ENCODE measurements at places on chromosomes 5 and 9. TPM values are rescaled to one million over a fixed set of nuclear protein-coding genes. Genes with fewer than 3 reads are reported as not detected.

GRCh38 chr5:150599281-150599680 lies 41.2 kb upstream of the SYNPO start:
- no peak for DNase-seq

- no peak for DNase-seq
Measured at GRCh38 chr5:20248118-20248517, 260.1 kb upstream of the CDH18 start.

GRCh38 chr5:34789021-34789531 lies 49.9 kb upstream of the TTC23L start:
- DNase-seq, result no peak

GRCh38 chr9:132645306-132645705 lies 24.5 kb downstream of the DDX31 start:
- no peak for DNase-seq

The CATSPER3 gene
- polyA plus RNA-seq, result 0.81 TPM

DNA sequence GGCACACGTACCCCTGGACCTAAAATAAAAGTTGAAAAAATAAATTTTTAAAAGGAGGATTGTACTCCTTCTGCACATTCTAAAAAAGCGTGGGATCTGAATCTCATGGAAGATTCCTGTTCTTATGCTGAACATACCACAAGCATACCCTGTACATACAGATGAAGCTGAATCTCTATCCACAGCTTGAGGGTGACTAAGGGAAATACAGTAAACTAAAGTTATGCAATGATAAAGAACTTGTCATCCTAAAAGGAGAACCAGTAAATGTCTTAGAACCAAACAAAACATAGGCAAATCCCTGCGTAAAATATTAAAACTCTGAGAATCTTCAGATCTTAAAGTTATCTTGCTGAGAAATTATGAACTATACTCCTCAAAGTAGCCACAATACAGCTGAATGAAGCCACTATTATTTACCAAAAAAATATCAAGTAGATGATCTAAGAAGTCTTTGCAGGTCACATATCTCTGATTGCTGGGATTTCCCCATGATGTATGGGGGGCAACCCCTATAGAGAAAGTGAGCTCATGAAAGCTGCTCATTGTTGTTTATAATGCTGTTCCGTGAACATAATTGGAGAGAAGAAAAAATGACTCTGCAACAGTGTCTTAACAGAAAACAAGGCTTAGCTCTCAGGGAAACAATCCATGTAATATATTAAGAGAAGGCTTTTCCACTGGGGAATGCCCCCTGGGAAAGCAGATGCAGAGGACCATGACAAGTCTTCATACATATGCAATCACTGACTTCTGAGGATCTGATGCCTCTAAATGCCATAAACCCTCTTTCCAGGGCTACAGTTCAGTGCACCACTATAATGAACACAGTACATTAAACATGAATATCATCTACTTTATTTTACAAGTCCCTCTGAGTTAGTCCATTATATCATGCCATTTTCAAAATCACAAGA lies 210.1 kb downstream of the EPB41L4A start:
- no peak for DNase-seq

The TMEM141 gene
- 49.3 TPM for polyA plus RNA-seq

The FBN2 gene
- polyA plus RNA-seq, result 64.2 TPM

- DNase-seq, result no peak
Measured at GRCh38 chr5:139146809-139147482, 51.2 kb downstream of the SIL1 start.

The ANKRD18A gene
- polyA plus RNA-seq, result 2.8 TPM

The SPRY4 gene
- polyA plus RNA-seq, result 50.1 TPM

- DNase-seq, result no peak
Measured at GRCh38 chr9:126198854-126199253, 127.8 kb upstream of the MVB12B start.

DNA sequence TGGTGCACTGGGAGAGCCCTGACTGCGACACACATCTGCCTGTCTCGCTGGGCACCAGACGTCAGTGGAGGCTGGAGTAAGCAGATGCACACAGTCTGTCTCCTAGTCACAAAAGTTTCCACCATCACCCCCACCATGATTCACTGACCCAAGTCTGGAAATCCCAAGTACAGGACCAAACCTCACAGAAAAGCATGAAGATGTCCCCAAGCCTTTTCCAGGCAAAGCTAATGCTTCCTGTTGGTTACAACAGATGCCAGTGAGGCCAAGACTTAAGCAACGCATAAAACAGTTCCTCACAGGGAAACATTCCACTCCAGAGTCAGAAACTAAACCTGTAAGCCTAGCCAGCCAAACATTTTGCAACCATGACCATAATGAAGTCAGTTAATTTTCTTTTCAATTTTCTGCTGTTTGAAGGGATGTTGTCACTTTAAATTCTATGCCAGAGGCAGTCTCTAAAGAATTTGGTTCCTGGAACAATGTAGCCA lies 259.3 kb upstream of the SLC30A5 start:
- no peak for DNase-seq

The TLN1 gene
- 182 TPM for polyA plus RNA-seq

GRCh38 chr9:116154334-116154975 lies 864 bp downstream of the PAPPA start:
- DNase-seq, result no peak

The GDF9 gene
- polyA plus RNA-seq, result 1.3 TPM

DNA sequence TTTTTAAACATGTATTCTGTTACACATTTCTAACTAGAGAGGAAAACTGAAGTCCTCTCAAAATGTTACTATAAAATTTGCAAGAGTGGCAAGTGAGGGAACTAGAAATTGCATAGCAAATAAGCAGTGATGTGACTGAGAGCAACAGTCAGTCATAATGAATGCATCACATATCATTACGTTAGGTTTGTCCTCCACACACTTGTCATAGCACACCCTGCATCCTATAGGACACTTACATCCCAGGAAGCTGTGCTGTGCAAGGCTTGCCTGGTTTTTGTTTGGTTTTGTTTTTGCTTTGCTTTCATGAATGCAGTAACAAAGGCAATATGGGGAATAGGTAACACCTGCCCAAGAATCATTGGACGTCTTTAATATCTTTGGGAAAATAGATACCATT lies 10.8 kb downstream of the NFIB start:
- no peak for DNase-seq

The MAN1B1 gene
- 63.2 TPM for polyA plus RNA-seq

DNA sequence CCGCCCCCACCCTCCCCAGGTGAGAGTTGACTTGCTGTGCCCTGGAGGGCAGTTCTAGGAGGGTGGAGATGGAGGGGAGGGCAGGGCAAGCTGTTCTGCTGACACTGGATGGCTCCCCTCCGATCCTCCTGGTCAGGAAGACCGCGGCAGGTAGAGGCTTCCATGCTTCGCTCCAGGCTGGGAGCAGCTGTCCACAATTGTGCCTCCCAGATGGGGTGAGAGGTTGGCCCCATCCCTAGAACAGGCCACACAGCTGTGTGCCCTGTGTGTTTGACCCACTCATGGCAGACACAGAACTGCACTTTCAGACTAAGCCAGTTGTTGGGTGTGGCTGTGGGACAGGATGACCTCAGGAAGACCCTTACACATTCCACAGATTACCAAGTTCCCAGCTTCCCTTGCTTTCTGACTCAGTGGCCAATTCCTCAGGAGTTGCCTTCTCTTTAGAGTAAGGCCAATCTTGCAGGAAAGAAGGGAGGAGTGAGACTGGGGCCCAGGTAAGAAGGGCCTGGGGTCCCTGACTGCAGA lies 72.1 kb upstream of the HSPA9 start:
- no peak for DNase-seq

The SV2C gene
- 0.40 TPM for polyA plus RNA-seq

GRCh38 chr9:81772144-81772543 lies 82.8 kb upstream of the TLE1 start:
- DNase-seq, result no peak

DNA sequence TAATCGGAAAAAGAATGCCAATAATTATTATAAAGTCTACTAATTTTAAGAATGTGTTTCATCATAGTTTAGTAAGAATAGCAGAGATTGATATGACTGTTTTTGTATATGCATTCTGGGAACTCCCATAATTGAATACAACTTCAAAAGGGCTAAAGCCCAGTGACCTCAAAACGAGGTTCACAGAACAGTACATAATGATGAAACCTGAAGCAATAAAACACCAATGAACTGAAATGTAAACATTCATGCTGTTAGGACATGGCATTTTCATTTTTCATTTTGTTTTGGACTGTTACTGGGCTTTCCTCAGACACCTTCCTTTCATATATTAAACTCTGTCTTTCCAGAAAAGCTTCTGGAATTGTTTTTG lies 684 bp upstream of the JMY start:
- no peak for DNase-seq

DNA sequence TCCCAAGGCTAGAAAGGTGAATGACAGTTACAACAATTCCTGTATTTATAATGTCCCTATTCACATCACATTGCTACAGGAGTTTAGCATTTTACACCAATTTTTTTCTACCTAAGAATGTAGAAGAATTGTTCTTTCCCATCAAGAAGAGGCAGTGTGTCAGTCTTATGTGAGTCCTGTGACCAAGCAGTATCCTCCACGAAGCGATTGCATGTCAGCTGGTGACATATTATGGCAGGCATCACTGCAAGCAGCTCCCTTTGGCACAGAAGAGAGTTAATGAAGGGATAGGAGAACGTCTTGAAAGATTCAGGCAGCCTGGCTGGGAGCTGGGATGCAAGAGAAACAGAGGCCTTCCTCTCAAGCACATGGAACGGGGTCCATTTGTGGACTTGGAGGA lies 199.8 kb downstream of the SMC2 start:
- DNase-seq, result no peak
